ENCODE measurements at places on chromosomes 5 and 9. TPM values are rescaled to one million over a fixed set of nuclear protein-coding genes. Genes with fewer than 3 reads are reported as not detected.
A peak's percentile ranks its signal among the peaks of the same experiment; 100 is the strongest.

DNA sequence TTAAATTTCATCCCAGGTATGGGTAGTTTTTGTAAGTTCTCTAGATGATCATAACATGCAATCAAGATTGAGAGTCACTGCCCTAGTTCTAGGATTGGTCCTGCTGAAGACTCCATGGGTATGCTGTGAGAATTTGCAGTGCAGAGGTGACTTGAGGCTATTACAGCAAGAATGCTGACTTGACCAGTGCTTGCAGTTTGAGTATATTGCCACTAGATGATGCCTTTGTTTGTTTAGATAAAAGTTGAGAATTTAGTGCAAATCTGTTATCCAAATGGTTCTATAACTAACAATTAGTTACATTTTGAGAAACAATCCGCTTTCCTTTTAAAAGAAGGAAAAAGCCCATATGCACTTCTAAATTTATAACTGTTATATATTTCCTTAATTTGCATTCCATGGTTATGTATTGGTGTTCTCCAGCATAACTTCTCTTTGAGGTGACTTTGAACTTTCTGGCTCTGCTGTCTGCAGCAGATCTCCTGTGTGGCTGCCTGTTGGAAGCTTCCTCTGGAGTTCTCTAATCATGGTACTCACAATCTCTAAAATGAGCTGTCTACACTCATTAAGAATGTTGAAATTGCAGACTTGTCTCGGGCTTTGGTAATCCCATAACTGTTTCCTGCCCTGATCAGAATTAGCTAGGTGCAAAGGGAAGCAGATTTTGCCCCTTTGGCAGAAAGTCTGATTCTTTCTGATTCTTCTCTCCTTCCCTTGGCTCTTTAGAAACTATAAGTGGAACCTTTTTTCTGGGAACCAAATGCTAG, 24.9 kb downstream of the MELK start:
- peak; percentile 69 for DNase-seq

ST6GALNAC4 gene
- total RNA-seq: 5.2 TPM

EGFLAM gene
- 1.1 TPM for total RNA-seq

GRCh38 chr5:169880012-169880663, 100.2 kb downstream of the INSYN2B start:
- DNase-seq: no peak

GRCh38 chr5:151775025-151775606, 3.4 kb downstream of the G3BP1 start:
- DNase-seq: no peak

DNA sequence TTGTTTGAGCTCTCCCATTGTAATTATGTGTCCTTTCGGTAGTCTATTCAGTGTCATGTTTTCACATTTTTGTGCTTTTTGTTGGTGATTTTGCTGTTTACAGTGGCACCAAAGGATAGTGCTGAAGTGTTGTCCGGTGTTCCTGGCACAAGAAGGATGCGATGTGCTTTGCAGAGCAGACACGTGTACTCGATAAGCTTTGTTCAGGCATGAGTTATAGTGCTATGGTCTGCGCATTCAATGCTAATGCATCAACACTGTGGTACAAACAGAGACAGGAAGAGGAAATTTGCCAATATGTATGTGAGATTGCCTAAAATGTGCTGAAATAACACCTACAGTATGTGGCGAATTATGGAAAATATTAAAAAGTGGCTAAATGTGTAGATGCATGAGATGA, 913.4 kb upstream of the ACO1 start:
- DNase-seq: no peak

DNA sequence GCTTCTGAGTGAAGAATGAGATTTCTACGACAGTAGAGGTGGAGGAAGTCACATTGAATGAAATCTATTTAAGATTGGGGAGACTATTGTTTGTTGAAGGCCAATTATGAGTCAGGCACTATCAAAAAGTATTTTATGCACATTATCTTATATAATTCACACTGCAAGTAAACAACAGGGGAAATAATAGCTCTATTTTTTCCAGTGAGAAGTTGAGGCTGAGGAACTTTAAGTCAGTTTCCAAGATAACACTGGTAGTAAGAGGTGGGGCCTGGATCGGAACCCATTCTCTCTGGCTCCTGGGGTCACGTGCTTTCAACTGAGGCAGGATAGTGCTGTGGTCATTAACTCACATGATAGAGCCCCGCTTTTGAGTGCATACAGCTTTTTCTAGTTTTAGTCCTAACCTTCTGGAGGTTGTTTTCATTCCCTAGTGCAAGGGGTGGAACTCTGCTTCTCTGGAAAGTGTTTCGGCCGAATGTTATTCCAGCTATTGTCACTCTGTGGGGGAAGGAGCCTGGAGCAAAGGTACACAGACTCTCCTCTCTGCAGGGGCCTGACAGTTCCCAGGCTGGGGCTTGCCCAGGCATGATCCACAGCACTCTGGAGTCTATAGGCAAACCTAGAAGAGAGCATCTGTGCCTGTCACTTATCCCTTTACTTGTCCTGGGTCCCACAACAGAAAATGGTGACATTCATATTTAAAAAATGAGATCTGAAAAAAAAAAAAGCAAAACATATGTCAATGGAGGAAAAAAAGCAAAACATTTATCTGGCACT, 352.4 kb upstream of the ACTBL2 start:
- no peak for DNase-seq

GRCh38 chr9:9214066-9214465, 1398.7 kb downstream of the PTPRD start:
- DNase-seq: no peak

PCDHGB6 gene
- 0.02 TPM for total RNA-seq

- DNase-seq: no peak
These were observed 1.7 kb downstream of the PRDM6 start for GRCh38 chr5:123090661-123091297.

GRCh38 chr9:133430244-133430643, 8.1 kb downstream of the ADAMTS13 start:
- DNase-seq: no peak

DNA sequence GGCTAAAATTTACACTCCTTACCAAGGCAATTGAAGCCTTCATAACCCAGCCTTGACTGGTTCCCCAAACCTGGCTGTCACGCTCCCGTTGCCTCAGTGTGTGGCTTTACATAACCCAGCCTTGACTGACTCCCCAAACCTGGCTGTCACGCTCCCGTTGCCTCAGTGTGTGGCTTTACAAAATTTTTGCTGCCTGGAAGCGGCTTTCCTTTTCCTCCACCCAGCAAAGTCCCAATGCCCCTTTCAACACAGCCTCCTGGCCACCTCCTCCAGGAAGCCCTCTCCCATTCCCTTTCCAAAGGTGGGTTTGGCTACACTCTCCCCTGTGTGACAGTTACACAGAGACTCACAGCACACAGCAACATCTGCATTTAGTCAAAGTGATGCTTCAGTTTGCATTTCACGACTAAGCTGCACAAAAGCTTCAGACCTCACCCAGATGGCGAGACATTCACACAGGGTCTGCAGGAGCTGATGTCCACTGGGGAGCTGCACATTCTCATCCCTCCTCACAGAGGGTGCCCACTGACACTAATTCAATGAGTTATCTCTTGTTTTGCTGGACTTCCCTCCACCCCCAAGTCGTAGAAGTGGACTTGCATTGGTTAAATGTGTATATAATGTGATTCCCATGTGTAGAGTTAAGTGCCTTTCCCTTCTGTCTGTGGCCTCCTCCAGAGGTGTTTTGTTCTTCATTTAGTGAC, 156.6 kb upstream of the PHYKPL start:
- DNase-seq: no peak

NADK2 gene
- total RNA-seq: 30.4 TPM

PCDHAC1 gene
- total RNA-seq: 1.1 TPM

DNAH5 gene
- 1.5 TPM for total RNA-seq

IRX1 gene
- 17.1 TPM for total RNA-seq

GRCh38 chr5:94396687-94397086, 221.7 kb downstream of the KIAA0825 start:
- no peak for DNase-seq

- DNase-seq: no peak
These were observed 165.4 kb upstream of the RGMB start for GRCh38 chr5:98608052-98608451.

PCDHB13 gene
- 2.0 TPM for total RNA-seq

- DNase-seq: no peak
These were observed 147.7 kb downstream of the GLIS3 start for GRCh38 chr9:4152101-4152600.

GRCh38 chr5:173234129-173234790, 746 bp downstream of the NKX2-5 start:
- DNase-seq: no peak

- DNase-seq: peak; percentile 76
These were observed 85.4 kb upstream of the CPEB4 start for GRCh38 chr5:173802670-173803165.

- DNase-seq: no peak
These were observed 599 bp downstream of the LYRM7 start for GRCh38 chr5:131171276-131171810.

DNA sequence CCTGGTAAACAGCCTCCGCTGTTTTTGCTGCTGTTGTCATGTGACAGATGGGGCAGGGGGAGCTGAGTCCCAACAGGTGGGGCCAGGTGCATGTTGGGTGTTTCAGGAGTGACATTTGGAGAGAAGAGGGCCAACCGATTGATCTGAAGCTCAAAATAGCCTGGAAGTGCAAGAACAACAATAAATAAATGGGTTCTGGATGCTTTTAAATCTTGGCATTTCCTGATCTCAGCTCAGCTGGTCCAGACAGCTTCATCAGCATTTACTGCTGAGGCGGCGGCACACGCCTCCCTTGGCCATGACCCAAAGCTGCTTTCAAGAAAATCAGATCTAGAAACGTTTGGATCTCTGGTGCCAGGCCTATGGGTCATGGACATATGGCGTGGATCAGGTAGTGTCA, 70.5 kb downstream of the PPARGC1B start:
- no peak for DNase-seq

DND1 gene
- 0.37 TPM for total RNA-seq

DNA sequence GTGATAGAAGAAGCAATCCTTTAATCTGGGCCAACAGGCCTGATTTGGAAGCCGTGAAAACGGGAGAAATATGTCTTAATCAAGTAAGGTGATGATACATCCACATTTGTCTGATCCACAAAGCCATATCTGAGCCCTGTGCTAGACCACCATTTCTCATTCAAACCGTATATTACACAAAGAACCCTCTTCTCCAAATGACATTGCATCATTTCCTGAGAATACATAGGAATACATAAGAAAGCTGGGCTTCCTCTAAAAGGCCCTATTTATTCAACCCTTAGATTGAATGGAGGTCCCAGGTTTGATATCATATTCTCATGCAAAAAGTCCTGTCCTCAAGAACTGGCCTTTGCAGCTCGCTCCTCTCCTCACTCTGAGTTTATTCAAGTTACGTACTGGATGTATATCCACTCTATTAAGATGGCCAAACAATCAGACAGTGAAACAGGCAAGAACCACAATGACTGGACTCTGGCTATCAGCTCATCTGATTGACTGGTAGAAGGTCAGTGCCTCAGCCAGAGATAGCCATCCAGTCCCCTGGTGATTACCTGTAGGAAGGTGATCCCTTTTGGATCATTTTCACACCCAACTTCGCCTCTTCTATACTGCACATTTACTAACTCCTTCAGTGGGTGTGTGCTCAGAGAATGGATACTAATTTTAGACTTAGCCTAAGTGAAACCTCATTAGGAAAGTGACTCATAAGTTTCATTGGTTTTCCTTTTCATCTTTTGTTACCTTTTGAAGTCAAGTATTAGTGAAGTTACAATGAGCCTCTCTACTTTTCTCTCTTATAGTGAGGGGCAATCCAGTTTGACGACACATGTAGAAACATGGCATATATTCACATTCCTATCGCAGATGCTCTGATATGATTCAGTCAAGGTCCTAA, 167.6 kb upstream of the WWC1 start:
- no peak for DNase-seq

RNF180 gene
- 6.3 TPM for total RNA-seq

DNA sequence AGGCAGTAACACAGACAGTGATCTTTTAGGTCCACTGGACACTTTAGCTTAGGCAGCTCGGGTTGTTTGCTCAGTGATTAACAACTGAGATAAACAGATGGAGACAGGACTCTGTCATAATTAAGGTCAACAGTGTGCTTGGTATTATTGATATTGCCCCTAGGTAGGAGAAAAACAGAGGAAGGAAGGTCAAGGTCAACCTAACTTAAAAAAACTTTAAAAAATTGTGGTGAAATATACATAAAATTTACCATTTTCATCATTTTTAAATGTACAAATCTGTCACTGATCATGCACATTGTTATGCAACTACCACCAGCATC, 2.1 kb upstream of the HSPA4 start:
- DNase-seq: no peak

MARCOL gene
- not detected for total RNA-seq

CCNJL gene
- 6.6 TPM for total RNA-seq

IL33 gene
- not detected for total RNA-seq

GRCh38 chr5:79990205-79990597, 861 bp downstream of the MTX3 start:
- DNase-seq: no peak

GRCh38 chr5:107428303-107428813, 242.4 kb downstream of the EFNA5 start:
- no peak for DNase-seq

GRCh38 chr9:22863736-22864135, 417.1 kb downstream of the DMRTA1 start:
- no peak for DNase-seq

DNA sequence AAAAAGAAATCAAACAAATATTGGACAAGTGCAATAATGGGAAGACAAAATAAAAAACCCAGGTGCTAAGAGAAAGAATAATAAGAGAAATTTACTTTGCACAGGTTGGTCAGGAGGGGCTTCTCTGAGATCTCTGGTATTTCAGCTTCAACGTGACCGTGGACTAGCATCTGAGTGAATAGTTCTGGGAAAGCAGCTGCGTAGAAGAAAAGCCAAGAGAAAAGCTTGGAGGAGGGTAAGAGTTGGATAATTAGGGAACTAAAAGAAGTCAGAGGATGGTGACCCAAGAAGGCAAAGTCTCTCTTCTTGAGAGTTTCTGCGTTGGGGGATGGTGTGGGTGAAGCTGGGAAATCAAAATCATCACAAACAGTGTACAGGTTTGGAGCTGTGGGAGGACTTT, 41.6 kb downstream of the YIPF5 start:
- no peak for DNase-seq

CCL27 gene
- total RNA-seq: not detected

DNA sequence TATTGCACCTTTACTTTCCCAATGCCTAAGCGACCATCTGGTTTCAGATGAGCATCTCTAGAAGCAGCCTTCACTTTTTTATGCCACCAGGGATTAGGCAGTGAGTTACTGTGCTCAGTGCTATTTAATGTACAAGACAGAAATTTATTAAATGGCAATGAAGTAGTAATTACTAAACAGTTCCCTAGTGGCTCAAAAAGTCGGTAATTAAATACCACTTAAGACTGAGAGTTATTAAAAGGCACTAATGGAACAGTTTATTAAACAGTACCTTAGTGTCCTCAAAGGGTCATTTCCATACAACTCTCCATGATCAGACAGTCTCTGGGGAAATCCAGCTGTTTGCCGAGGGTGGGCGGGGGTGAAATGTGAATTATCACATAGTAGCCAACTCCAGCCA, 42.3 kb downstream of the LHFPL2 start:
- DNase-seq: no peak

GRCh38 chr5:85576666-85577065, 1041.1 kb upstream of the COX7C start:
- DNase-seq: peak; percentile 11

- no peak for DNase-seq
These were observed 298.3 kb downstream of the CSNK1G3 start for GRCh38 chr5:123810253-123810652.
